MCF 10A (cell line): ENCODE measurements at places on chromosomes 1 and 21.
A peak's percentile ranks its signal among the peaks of the same experiment; 100 is the strongest.

DNA sequence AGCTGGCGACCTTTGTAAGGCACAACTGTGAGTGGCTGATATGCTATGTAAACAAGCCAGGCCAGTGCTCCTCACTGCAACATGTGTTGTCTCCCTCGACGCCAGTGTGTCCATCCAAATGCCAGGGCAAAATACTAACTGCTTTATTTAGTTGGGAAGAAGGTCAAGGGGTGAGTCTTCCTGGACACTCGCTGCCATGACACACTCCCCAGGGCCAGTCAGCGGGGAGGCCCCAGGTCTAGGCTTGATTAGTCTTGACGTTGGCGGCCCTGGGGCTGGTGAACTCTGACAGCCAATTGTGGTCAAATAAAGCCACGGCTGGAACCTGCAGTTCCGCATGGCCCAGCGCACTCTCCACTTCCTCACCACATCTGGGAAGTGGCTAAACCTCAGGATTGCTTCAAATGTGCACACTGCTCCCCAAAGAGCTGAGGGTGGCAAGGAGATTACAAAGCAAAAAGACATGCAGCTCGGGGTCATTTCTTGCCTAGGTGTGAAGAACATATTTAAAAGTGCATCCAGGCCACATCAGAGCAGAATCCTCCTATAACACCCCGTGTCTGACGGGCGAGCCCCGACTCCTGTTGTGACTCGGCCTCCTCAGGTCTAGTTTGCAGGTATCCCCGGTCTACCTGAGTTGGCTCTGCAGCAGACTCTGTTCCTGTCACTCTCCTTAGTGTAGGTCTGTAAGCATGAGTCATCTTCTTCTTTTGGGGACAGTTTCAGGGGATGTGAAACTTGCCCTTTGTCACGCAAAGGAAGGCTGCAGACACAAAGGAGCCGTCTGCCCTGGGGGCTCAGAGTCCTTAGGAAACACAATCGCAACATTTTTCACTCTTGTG, 183.5 kb downstream of the RUNX1 start:
- DNase-seq, result peak; percentile 79

- no peak for DNase-seq
Observed at GRCh38 chr1:3735027-3735681, 17.1 kb upstream of the CCDC27 start.

GRCh38 chr1:71986160-71986559, 296.2 kb downstream of the NEGR1 start:
- DNase-seq, result no peak

DNA sequence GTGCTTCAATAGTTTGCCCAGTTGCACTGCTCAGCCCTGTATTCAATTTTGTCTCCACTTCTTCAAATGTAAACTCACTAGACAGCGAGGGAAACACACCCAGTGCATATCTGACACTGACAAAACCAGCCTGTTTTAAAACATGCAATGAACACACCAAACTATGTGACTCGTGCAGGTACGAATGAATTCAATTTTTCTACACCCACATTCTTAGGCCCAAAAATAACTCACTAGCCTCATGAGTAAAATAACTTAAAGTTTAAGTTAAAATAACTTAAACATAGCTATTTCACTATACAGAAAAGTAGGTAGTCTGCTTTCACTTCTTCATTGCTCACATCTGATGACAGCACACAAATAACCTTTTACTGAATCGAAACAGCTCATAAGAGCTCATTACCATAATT, 21.1 kb downstream of the TTC13 start:
- DNase-seq, result no peak

DNA sequence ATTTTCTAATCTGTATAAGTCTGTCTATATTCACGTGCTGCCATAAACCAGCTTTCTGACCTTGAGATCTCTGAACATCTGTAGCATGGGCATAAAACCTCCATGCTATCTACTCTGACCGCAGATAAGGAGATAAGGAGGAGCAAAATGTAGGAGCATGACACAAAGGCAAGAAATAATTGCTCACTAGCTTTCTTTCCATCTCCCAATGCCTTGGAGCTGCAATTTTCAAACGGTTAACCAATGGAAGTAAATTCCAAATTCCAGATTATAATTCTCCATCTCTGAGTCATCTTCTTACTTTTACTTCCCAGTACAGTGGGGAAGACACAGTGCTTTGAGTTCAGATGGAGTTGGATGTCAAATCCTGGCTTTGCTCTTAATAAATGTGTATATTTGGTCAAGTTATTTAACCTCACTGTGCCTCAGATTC, 41.6 kb downstream of the CD58 start:
- DNase-seq, result no peak

- DNase-seq, result peak; percentile 53
Observed at GRCh38 chr1:77831976-77832711, 52.7 kb downstream of the MIGA1 start.

DNA sequence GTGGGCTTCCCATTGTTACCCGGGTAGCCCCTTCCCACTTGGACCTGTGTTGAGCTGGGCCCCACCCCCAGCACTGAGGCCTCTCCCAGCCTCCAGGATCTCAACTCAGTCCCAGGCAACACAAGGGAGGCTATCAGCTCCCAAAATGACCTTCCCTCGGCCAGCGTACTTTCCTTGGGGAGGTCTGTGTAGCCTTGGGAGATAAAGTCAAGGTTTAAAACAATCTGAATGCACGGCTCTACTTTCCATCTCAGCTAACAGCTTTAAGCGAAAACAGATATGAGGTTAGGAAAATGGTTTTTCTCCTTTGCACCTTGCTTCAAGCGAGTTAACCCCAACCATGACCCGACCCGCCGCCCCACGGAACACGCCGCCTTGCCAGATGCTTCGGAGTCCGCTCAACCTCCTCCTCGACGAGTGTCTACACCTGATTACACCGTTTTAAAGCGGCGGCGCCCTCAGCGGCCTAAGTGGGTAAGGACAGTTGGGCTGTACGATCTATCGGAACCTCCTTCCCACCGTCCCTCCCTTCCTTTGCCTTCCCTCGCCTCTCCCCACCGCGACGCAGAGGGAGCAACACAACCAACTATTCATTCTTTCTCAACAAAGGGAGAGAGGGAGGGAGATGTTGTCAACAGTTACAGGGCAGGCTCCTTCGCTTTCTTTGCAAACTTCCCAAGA, 1.1 kb downstream of the BCAR3 start:
- DNase-seq, result peak; percentile 91

GRCh38 chr1:169105087-169105433, 1.4 kb upstream of the ATP1B1 start:
- no peak for DNase-seq

DNA sequence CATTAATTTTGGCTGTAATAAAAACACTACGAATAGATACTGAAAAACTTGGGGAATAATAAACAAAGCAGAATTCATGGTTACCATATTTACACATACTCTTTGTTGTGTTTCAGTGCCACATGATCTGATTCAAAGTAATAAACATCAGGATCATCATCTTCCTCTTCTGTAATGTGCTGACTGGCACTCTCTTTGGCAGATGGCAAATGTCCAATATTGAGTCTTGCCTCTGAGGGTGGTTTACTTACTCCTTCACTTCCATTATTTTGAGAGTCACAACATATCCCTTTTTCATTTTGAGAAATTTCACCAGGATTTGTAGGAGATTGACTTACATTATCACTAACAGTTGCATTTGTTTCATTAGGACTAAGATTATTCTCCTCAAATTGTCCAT, 50.7 kb downstream of the ZZZ3 start:
- DNase-seq, result no peak

- DNase-seq, result no peak
Observed at GRCh38 chr1:244287726-244288125, 164.0 kb downstream of the ADSS2 start.

DNA sequence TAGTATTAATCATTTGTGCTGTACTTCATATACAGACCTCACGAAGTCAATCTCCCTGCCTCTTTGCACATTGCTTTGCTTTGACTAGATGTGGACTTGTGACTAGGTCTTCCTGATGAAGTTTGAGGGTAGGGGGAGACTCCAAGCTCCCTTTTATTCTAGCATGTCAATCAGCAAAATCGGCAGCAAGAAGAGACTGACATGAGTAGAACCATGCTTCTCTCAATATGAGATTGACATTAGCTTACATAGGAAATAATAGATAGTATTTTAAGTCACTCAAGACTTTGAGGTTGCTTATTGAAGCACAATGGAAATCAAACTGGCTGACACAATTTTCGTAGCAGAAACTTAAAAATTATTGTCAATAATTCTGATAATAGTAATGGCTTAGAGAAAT, 866.4 kb upstream of the ADAMTS5 start:
- DNase-seq, result no peak

GRCh38 chr1:100290291-100290690, 24.3 kb downstream of the RTCA start:
- DNase-seq, result peak; percentile 7

- DNase-seq, result no peak
Observed at GRCh38 chr1:219650880-219651279, 38.0 kb upstream of the ZC3H11B start.

DNA sequence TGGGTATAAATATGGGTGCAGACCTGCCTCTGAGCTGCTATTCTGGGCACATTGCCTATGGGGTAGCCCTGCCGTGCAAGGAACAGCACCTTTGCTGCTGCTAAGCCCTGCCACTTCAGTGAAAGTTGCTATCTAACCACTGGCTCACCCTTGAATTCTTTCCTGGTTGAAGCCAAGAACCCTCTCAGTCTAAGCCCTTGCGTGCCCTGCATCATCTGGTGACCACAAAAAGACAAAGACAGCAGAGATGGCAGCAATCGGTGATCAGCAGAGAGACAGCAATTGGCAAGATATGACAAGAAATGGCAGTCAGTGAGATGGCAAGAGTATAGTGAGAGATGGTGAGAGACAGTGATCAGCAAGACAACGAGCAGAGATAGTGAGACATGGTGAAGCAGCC, 418.3 kb downstream of the MATN1 start:
- no peak for DNase-seq

DNA sequence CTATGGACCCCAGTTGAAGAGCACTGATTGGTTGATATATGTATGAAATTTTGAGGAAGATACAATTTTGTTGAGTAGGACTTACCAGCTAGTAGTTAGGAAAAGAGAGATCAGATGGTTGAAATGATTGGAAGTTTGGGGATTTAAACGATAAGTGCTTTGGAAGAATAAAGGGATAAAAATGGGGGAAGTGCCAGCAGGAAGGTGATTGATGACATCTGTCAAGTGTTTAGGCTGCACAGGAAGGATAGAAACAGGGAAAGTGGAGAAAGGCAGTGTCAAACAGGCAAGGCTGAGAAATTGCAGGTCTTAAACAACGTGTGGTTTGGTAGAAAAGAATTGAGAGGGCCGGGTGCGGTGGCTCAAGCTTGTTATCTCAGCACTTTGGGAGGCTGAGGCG, 22.3 kb downstream of the PDC start:
- no peak for DNase-seq

DNA sequence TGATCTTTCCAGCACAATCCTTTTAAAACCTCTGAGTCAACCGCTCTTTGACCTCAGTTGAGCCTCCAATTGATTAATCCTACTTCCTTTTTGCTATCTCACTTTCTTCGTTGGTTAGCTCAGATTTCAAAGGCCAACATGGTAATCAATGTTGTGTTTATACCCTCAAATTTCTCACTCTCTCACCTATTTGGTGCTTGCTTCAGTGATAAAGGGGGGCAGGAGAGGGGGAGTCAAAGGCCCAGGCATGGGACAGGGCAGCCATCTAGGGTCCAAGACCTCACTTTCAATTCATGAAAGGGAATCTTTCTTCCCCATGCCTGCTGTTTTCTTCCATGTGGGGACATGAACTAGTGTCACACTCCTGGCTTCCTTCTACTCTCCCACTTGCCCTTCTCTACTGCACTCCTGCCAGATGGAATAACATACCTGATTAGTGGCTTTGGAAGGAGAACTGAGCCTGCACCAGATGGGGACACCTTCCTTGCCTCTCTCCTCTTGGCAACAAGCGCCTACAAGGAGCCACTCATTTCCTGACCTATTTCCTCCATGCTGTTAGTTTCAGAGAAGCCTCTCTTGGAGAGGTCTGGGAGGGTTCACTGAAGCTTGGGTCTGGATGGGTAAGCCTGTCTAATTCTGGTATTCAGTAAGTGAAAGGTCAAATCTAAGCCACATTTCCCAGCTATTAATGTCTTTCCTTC, 73.3 kb upstream of the ARHGAP29 start:
- DNase-seq, result no peak

DNA sequence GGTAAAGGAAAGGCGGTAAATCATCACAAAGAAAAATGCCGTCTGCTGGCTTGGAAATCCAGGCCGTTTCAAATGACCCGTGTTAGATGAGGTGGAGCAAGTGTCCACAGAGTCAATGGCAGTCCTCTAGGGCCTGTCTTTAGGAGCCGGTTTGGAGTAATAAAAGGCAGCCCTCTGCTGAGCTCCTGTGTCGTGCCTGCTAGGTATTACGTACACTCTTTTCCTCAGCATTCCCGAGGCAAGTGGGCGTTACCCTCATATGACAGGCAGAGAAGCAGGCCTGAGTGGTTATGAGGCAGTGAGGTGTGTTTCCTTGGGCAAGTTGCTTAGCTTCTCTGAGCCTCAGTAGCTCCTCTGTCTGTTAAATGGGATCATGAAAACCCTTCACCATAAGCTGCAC, 7.7 kb downstream of the NENF start:
- no peak for DNase-seq

DNA sequence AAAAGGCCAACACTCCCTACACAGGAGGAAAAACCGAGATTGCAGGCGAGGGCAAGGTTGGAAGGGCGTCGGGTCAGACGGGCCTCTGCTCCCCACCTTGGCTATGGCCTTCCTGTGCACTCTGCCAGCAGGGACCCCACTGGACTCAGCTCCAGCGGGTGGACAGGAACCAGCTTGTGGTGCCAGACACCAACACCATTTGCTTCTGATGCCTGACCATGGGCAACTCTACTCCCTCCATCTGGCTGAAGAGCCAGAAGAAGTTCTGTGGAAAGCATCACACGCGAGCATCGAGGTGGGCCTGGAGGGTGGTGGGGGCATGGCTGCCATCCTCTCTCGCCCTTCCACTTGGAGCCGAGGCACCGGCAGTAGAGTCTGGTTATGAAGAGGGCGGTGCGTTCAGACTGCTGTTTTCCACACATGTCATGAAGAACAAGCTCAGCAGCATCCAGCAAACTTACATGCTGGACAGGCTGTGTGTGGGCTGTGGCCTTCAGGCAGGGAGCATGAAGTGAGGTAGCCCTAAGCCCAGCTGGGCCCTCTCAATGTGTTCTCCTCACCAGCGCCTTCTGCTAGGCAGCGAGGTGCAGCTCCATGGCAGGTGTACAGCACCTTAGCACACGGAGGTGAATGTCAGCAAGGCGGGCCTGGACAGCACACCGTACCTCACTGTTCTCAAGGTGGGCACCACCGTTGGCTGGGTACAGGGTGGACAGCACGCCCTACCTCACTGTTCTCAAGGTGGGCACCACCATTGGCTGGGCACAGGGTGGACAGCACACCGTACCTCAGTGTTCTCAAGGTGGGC, 15.6 kb upstream of the ZNF669 start:
- no peak for DNase-seq
